ENCODE measurements at places on chromosomes 4 and X.
A peak's percentile ranks its signal among the peaks of the same experiment; 100 is the strongest.

GRCh38 chr4:145177906-145178538 lies 2.4 kb downstream of the OTUD4 start:
- DNase-seq = no peak

- DNase-seq = peak; percentile 50
These were observed 18.0 kb downstream of the FAM9A start for GRCh38 chrX:8783097-8783713.

- no peak for DNase-seq
These were observed 158.8 kb upstream of the FAM47C start for GRCh38 chrX:36849407-36849806.

DNA sequence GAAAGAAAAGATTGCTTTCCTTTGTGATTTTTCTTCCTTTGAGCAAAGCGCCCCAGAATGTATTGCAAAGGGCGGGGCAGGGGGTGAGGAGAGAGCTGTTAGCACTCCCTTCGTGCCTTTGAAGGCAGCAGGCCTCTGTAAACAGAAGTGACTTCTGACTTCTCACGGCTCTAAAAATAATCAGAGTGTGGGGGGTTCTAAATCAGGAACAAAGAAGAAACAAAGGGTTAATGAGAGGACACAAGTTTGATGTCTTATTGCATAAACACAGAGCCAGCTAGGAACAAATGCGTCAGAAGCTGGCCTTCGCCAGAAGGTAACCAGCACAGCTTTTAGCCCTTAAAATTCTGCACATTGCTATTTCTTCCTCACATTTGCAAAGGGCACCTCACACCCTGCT lies 626.2 kb downstream of the MID1IP1 start:
- no peak for DNase-seq

DNA sequence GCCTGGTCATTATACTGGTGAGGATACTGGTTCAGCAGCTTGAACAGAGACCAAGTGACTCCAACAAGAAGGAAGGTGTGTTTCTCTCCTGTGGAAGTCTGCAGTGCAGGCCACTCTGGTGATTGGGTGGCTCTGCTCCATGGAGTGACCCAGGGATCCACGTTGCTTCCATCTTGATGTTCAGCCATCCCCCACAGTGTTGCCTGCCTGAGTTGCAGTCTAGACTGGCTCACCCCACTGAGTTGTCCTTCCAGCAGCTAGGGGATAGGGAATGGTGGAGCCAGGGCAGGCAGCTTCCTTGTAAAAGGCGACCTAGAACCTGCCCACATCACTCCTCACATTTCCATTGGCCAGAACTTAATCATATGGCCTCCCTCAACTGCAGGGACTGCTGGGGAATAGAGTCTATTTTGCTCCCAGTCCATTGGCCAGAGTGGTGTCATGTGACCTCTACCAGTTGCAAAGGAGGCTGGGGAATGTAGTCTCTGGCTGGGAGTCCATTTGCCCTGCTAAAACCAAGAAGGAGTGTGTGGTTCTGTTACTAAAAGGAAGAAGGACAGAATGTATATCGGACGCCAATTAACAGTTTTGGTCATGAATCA lies 8.0 kb downstream of the MAN2B2 start:
- peak; percentile 26 for DNase-seq
